Anterior cingulate cortex (tissue), 58 donors: ENCODE measurements at places on chromosomes 6 and 20.

GRCh38 chr20:52448513-52449232 is 257.1 kb upstream of the ZFP64 start:
- DNase-seq, result no peak

GRCh38 chr6:137832110-137832509 is 34.9 kb upstream of the TNFAIP3 start:
- DNase-seq, result no peak

DNA sequence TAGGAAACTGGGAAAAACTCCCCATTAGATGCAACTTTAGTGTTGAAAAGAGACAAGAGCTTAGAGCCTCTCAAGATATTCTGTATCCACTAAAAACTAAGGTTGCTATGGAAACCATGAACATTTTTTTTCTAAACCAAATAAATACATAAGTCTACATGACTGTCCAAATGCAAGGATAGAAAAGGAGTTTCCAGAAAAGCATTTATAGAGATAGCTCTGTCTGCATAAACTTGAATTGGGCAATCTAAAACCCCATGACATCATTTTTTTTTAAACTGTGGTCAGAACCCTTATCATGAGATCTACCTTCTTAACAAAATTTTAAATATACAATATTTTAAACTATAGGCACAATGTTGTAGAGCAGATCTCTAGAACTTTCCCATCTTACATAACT is 36.4 kb upstream of the FAM83B start:
- no peak for DNase-seq

DNA sequence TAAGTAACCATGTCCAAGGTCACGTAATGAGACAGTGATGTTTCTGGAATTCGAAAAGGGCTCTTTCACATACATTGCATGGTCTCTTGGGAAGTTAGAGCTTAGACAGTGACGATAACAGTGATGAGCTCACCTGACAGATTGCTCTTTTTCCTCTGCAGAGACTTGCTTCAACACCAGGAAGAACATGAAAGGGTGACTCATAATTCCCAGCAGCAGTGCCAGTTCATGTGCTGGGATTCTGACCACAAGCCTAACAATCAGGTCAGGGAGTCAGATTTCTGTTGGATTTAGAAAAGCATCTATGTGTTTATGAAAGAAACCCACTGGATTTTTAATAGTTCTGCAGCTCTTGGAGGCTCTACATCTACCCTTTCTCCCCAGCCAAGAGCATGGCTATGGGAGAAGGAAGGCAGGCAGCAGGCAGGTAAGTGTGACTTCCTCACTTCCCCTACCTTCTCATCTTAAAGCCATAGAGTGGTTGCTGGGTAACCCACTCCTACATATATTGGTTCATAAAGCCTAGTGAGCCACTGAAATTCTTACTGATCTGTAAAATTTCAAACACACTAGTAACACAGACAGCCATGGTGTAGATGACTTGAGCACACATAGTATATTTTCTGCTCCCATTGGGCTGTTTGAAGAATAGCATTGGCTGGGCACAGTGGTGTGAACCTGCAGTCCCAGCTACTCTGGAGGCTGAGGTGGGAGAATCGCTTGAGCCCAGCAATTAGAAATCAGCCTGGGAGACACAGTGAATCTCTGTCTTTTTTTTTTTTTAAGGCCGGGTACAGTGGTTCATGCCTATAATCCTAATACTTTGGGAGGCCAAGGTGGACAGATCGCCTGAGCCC is 44.4 kb upstream of the LOC128125822 start:
- DNase-seq, result no peak

DNA sequence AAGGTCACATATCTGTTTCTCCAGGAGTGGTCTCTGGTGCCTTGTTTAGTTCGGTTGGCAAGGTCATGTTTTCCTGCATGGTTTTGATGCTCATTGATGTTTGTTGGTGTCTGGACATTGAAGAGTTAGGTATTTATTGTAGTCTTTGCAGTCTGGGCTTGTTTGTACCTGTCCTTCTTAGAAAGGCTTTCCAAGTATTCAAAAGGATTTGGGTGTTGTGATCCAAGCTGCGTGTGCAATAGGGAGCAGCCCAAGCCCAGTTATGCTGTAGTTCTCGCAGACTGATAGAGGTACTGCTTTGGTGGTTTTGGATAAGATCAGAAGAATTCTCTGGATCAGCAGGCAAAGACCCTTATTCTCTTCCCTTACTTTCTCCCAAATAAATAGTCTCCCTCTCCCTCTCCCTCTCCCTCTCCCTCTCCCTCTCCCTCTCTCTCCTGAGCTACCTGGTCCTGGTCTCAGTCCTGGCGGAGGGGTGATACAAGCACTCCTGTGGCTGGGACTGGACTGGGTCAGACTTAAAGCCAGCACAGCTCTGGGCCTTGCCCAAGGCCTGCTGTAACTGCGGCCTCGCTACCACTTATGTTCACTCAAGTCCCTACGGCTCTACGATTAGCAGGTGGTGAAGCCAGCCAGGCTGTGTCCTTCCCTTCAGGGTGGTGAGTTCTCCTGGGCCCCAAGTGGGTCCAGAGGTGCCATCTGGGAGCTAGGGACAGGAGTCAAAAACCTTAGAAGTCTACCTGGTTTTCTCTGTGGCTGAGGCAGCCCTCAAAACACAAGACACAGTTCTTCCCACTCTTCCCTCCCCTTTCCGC is 27.3 kb upstream of the GRM4 start:
- DNase-seq, result no peak
